ENCODE measurements at places on chromosomes 6 and 20.

DNA sequence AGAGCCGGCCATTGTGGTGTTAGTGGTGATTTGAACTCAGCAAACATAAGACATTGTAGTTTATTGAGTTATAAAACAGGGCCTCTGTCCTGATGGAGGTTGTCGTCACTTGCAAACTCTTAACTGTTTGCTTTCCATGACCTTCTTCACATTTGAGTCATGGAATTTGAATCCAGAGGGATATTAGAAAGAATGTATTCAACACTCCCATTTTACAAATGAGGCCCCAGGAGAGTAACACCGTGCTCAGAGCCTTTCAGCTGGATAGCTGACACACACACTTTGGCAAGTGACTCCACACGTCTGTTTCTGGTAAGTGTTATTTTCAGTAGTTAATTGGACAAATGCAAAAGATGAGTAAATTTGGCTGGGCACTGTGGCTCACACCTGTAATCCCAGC, 72.4 kb upstream of the XRN2 start:
- no peaks in the 10 kb centered on the region for H3K27me3 ChIP-seq
- H3K4me3 ChIP-seq = no peak overlapping the region
- no peak for DNase-seq
- H3K27ac ChIP-seq = no peak overlapping the region
- peaks cover 20% of the 10 kb centered on the region for H3K36me3 ChIP-seq
- H3K4me1 ChIP-seq = peaks cover 12% of the 10 kb centered on the region

- peaks cover 3% of the 10 kb centered on the region for H3K4me1 ChIP-seq
- H3K4me3 ChIP-seq = no peak overlapping the region
- no peak for DNase-seq
- no peak overlapping the region for H3K27ac ChIP-seq
These were observed 23.9 kb downstream of the ARMC2 start for GRCh38 chr6:108872141-108872557.

DNA sequence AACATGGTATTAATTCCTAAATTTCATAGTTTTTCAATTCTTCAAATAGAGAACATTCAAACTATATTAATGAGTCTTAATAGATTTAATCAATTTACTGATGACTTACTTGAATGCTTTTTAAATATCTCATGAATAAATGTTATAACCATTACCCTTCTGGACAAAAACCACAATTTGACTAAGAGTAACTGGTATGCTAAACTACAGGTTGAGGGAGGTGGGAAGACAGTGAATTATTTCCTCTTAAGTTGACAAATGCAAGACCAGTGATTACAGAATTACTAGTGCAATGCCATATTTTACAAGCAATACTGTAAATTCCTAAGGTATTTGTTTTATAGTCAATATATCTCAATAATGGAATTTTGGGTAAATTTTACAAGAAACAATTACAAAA, 65.1 kb downstream of the REV3L start:
- H3K36me3 ChIP-seq = no peaks in the 10 kb centered on the region
- H3K4me3 ChIP-seq = no peak overlapping the region
- no peaks in the 10 kb centered on the region for H3K27me3 ChIP-seq
- no peak for DNase-seq

DNA sequence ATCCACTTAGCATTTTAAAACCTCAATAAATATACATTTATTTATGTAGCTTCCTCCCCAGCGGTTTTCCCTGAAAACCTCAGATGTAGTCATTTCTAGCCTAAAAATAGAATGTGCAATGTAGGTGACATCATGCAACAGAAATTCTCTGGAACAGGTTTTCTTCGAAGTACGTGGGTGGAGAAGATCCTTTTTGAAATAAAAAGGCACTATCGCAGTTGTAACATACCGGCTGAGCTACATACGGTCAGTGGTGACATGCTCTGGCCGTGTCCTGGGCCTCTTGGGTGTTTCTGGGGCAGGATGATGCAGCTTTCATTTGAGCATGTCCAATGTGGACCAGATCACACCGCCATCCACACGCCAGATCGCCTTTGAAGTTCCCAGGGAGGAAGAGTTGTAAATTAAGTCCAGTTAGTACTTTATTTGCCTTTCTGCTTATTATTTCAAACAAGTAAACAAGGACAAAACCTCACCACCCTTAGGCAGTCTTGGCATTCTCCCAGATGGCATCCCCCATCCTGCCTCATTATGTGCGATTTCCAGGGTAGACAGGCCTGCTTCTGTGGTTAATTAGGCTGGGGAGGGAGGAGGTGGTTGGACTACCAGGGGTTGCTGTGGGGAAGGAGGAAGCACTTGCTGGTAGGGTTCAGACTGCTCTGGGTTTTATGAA, 109.5 kb upstream of the CLDN20 start:
- peaks cover 4% of the 10 kb centered on the region for H3K36me3 ChIP-seq
- DNase-seq = no peak
- H3K27ac ChIP-seq = no peak overlapping the region
- peaks cover 8% of the 10 kb centered on the region for H3K4me1 ChIP-seq
- H3K4me3 ChIP-seq = no peak overlapping the region
- no peaks in the 10 kb centered on the region for H3K27me3 ChIP-seq

DNA sequence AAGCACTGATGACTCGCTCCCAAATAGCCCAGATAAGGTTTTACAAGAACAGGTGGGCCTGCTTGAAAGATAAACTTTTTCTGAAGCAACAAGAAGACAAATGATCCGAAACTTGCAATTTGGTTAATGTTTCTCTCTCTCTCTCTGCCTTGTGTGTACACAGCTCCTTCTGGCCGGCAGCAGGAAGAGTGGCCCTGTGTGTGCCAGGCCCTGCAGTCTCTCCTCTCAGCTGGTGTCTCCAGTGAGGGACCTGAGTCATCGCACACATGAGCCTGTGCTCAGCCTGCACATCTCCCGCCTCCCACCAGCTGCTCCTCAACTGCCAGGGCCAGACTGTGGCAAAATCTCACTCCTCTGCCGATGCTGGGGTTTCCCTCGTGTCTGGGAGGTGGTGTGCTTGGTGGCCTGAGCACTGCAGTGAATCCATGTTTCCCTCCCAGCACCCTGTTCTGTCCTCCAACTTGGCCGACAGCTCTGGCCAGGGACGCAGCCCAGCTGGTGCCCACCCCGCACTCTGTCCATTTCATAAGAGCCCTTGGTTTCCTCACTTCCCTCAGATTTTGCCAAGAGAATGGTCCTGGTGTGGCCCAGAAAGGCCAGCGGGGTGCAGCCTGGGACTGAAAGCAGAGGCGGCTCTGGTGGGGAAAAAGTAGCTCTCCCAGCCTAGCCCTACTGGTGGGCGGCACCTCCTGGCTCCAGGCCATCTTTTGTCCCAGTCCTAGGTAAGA, 49.4 kb downstream of the ERMARD start:
- DNase-seq = no peak
- H3K27me3 ChIP-seq = no peaks in the 10 kb centered on the region
- peaks cover 3% of the 10 kb centered on the region for H3K4me1 ChIP-seq
- H3K36me3 ChIP-seq = no peaks in the 10 kb centered on the region

DNA sequence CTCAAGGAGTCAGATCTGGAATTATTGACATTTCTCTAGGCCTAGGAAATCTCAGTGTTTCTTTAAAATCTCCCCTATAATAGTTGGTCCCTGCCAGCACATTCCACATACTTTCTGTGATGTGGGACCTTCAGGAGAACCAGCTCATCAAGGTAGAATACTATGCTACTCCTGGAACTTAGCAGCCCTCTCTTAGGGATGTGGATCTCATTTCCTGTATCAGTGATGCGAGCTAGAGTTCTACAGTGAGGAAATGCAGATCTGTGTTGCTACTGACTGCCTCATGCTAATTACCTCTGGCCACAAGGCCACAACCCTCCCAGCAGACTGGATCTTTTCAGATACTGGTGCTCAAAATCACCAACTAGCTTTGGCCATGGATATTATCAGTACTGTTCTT, 193.8 kb downstream of the CLVS2 start:
- H3K4me1 ChIP-seq = no peaks in the 10 kb centered on the region
- no peak for DNase-seq
- no peak overlapping the region for H3K4me3 ChIP-seq
- H3K27ac ChIP-seq = no peak overlapping the region

DNA sequence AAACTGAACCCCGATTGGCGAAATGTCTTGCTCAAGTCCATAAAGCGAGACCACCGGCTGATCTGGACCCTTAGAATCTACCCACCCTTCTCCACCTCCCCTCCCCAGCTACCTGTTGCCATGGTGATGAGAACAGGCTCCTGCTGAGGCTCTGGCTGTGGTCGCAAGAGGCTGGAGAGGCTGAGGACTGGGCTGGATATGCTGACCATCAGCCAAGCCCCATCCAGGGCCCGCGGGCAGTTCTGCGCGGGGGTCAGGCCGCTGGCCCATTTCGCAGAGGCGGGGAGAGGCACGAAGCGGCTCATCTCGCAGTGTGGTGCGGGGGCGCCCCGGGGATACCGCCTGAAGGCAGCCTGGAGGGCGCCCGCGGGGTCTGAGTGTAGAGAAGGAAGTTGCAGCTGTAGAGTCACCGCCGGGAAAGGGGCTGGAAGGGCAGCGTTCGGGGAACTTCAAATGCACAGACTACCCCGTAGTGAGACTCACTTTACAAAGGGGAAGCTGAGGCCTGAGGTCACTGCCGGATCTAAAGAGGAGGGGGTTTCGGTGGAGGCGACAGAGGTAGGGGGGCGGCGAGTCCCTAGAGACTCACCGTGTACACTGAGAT, 671 bp downstream of the TAPBP start:
- no peaks in the 10 kb centered on the region for H3K36me3 ChIP-seq
- peak overlapping the region; percentile 84 for H3K4me3 ChIP-seq

DNA sequence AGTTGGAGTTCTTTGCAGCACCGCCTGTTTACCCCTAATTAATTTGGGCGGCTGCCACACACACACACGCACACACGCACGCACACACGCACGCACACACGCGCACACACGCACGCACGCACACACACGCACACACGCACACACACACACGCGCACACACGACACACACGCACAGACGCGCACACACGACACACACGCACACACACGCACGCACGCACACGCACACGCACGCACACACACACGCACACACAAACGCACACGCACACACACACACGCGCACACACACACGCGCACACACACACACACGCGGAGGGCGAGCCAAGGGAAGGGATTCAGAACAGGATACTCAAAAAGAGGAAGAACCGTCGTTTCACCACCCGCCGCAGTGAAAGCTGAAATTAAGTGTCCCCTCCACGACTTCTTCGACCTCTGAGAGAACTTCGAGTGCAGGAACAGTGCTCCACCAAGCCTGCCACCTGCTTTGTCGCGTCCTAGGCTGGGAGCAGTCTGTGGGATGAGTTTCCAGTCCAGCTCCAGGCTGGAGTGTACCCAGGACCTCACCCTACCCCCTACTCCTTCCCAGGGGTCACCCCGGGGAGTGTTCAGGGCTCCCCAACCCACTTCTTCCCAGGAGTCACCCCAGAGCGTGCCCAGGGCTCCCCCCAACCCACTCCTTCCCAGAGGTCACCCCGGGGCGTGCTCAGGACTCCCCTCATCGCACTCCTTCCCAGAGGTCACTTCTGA, 1.1 kb downstream of the RNASET2 start:
- H3K36me3 ChIP-seq = peaks cover 8% of the 10 kb centered on the region
- no peak for DNase-seq
- H3K4me1 ChIP-seq = peaks cover 2% of the 10 kb centered on the region
- peak overlapping the region; percentile 71 for H3K4me3 ChIP-seq
- no peak overlapping the region for H3K27ac ChIP-seq
- no peaks in the 10 kb centered on the region for H3K27me3 ChIP-seq

DNA sequence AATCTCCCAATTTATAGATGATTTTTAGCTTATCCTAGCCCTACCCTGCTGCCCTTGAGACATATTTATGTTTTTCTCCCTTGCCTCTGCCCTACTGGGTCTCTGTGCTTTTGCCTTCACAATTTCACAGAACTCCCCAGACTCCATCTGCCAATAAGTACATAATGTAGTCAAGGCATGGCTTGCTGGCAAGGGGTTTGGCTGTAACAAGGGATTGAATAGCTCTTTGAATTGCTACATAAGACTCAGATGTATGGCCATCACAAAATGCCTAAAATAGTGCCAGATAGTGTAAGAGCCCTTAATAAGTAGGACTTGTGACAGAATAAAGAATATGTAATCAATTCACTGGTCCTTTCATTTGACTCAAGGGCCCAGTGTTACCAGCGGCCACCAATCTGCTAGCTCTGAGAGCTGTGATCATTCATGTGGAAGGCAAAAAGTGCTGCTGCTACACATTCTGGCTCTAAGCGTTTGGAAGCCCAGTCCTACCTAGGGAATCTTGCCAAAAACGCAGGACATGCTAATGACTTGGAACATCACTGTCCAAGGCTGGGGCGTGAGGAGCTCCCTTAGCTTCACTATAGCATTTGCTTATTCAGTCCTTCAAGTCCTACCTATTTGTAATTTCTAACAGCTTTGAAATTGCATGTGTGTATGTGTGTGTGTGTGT, 20.5 kb downstream of the CLVS2 start:
- H3K4me3 ChIP-seq = no peak overlapping the region
- H3K27me3 ChIP-seq = no peaks in the 10 kb centered on the region
- H3K36me3 ChIP-seq = no peaks in the 10 kb centered on the region
- no peak for DNase-seq

GRCh38 chr6:63188828-63189227, 22.4 kb upstream of the FKBP1C start:
- H3K27me3 ChIP-seq = no peaks in the 10 kb centered on the region
- no peaks in the 10 kb centered on the region for H3K36me3 ChIP-seq
- no peak for DNase-seq
- H3K4me1 ChIP-seq = no peaks in the 10 kb centered on the region
- H3K27ac ChIP-seq = no peak overlapping the region
- H3K4me3 ChIP-seq = no peak overlapping the region

DNA sequence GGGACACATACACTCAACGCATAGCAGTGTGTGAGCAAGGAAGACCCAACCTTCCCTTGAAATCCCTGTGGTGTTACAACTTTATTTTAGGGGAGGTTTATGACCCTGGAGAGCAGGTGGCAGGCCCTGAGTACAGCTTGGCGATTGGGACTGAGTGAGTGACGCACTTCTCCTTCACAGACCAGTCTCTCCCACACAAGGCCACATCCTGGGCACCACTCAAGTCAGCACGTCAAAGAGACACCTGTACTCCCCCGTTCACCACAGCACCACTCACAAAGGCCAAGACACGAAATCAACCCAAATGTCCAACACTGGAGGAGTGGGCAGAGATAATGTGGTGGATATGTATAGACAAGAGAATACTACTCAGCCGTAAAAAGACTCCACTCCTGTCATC, 57.0 kb upstream of the FRMD1 start:
- H3K36me3 ChIP-seq = no peaks in the 10 kb centered on the region
- no peak overlapping the region for H3K4me3 ChIP-seq
- no peak for DNase-seq
- peaks cover 7% of the 10 kb centered on the region for H3K4me1 ChIP-seq
- H3K27me3 ChIP-seq = no peaks in the 10 kb centered on the region

DNA sequence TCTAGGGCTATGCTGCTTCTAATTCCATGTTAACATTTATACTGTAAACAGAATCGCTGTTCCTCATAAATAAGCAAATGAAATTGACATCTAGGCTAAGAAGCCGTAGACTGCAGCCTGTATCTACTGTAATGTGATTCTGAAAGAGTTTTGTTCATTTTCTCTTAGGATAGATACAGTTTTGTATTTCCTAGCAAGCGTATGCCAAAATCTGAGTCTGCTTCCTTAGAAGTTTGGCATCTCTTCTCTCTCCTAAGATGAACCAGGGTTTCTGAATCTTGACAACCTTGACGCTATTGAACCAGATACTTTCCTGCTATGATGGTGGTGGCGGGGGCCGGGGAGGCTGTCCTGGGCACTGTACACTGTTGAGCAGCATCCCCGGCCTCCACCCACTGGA, 198.0 kb downstream of the TSHZ2 start:
- H3K27ac ChIP-seq = no peak overlapping the region
- no peaks in the 10 kb centered on the region for H3K4me1 ChIP-seq
- no peak overlapping the region for H3K4me3 ChIP-seq
- H3K27me3 ChIP-seq = no peaks in the 10 kb centered on the region
